ENCODE measurements at places on chromosomes 7 and 10. TPM values are rescaled to one million over a fixed set of nuclear protein-coding genes. Genes with fewer than 3 reads are reported as not detected.

- H3K4me3 ChIP-seq = no peak overlapping the region
- H3K4me1 ChIP-seq = peaks cover 9% of the 10 kb centered on the region
- H3K27ac ChIP-seq = no peak overlapping the region
- no peaks in the 10 kb centered on the region for H3K27me3 ChIP-seq
- no peak for DNase-seq
- H3K36me3 ChIP-seq = no peaks in the 10 kb centered on the region
Observed at GRCh38 chr7:12111422-12112405, 99.4 kb upstream of the TMEM106B start.

DNA sequence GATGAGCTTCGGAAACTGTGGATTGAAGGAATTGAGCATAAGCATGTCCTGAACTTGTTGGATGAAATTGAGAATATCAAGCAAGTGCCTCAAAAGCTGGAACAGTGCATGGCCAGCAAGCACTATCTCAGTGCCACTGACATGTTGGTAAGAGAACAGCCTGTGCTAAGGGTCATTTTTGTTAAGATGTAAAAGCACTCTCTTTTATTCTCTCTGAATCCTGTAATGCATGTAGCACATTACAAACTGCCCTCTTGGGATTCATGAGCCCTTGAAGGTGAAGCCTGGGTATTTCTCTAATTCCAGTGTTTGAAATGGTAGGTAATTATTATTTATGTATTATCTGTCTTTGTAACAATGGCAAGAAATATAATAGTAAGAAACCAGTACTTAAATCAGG lies 36.1 kb downstream of the EXOC4 start:
- no peaks in the 10 kb centered on the region for H3K4me1 ChIP-seq
- H3K4me3 ChIP-seq = no peak overlapping the region
- no peaks in the 10 kb centered on the region for H3K36me3 ChIP-seq
- DNase-seq = no peak
- H3K27ac ChIP-seq = no peak overlapping the region
- no peaks in the 10 kb centered on the region for H3K27me3 ChIP-seq

DNA sequence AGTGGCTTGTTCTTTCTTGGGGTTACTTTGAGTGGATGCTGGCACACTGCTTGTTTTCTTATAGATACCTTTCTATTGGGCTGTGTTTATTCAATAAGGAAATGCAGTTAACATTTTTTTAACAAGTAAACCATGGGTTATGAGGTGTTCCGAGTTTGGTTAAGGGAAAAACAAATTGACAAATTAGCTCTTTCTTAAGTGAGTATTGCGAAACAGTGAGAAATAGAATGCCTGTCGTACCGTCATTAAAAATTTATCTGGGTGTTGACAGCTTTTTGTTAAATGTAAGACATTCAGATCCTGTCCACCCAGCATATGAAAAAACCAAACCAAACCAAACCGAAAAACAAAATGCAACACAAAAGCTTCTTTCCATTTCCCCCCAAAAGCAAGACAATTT lies 6.2 kb downstream of the CUX1 start:
- no peaks in the 10 kb centered on the region for H3K36me3 ChIP-seq
- H3K27ac ChIP-seq = peak overlapping the region; percentile 42
- H3K4me3 ChIP-seq = no peak overlapping the region
- no peaks in the 10 kb centered on the region for H3K4me1 ChIP-seq
- DNase-seq = no peak
- H3K27me3 ChIP-seq = no peaks in the 10 kb centered on the region

GRCh38 chr10:35318551-35318950 lies 17.8 kb upstream of the CCNY start:
- peaks cover 56% of the 10 kb centered on the region for H3K36me3 ChIP-seq
- no peak overlapping the region for H3K27ac ChIP-seq
- H3K4me1 ChIP-seq = no peaks in the 10 kb centered on the region
- no peak overlapping the region for H3K4me3 ChIP-seq
- DNase-seq = no peak

Gene OGDHL
- not detected for total RNA-seq

Gene PGAM1
- total RNA-seq = 700 TPM

Gene CALHM1
- total RNA-seq = not detected

Gene FAM53B
- total RNA-seq = 30.8 TPM
